ENCODE measurements at places on chromosomes 11 and 22. TPM values are rescaled to one million over a fixed set of nuclear protein-coding genes. Genes with fewer than 3 reads are reported as not detected.

The ACR gene
- total RNA-seq = not detected

The ZNF70 gene
- total RNA-seq = 3.6 TPM

The B3GAT1 gene
- total RNA-seq = not detected

The UBE4A gene
- 33.5 TPM for total RNA-seq

The PLAAT5 gene
- not detected for total RNA-seq

The KRTAP5-7 gene
- total RNA-seq = not detected

The MRPL16 gene
- 67.1 TPM for total RNA-seq

The FAM181B gene
- total RNA-seq = not detected

The FERMT3 gene
- 1.8 TPM for total RNA-seq

The UCP2 gene
- 20.7 TPM for total RNA-seq

The MMP13 gene
- not detected for total RNA-seq

The PGA4 gene
- total RNA-seq = 0.17 TPM

The MMP12 gene
- not detected for total RNA-seq

The YPEL1 gene
- total RNA-seq = 1.3 TPM

All from bronchus fibroblast of lung (primary cell).